GM04503 (cell line): ENCODE measurements at places on chromosomes 5 and 9.
A peak's percentile ranks its signal among the peaks of the same experiment; 100 is the strongest.

GRCh38 chr5:159161361-159162214 lies 47.8 kb downstream of the RNF145 start:
- DNase-seq, result no peak

DNA sequence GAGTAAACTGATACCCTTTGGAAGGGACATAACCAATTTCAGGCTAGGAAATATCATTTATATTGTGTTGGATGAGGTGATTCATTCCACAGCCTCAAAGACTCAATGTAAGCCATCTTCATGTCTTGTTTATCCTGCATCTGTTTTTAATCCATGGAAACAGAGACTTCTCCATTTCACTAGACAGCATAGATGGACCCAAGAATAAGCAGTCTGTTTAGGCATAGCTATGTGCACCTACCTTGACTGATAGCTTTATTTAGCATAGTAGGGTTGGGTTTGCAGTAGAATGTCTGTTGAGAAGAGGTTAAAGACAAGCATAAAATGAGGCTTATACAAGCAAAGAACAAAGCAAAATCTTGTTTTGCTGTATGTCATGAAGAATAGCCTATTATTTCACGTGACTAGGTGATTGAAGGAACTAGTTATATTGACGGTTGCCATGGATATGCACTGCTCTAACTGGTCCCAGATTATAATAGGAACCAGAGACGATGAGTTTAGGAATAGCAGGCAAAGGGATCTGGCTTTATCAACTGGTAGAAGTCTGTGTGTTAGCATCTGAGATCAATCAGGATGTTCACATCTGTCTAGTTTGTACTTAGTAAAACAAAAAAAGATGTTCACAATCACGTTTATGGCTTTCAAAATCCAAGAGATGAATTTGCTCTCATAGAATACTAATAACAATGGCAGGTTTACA lies 154.8 kb upstream of the KLF9 start:
- DNase-seq, result no peak

GRCh38 chr5:172632346-172633092 lies 8.5 kb upstream of the NEURL1B start:
- DNase-seq, result no peak

GRCh38 chr9:89635816-89636215 lies 31.0 kb downstream of the GADD45G start:
- no peak for DNase-seq

DNA sequence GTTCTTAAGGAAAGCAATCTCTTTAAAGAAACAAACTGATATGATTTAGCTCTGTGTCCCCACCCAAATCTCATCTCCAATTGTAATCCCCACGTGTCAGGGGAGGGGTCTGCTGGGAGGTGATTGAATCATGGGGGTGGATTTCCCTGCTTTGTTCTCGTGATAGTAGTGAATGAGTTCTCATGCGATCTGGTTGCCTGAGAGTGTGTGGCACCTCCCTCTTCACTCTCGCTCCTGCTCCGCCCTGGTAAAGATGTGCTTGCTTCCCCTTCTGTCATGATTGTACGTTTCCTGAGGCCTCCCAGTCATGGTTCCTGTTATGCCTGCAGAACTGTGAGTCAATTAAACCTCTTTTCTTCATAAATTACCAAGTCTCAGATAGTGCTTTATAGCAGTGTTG lies 412.7 kb upstream of the SMC2 start:
- no peak for DNase-seq

DNA sequence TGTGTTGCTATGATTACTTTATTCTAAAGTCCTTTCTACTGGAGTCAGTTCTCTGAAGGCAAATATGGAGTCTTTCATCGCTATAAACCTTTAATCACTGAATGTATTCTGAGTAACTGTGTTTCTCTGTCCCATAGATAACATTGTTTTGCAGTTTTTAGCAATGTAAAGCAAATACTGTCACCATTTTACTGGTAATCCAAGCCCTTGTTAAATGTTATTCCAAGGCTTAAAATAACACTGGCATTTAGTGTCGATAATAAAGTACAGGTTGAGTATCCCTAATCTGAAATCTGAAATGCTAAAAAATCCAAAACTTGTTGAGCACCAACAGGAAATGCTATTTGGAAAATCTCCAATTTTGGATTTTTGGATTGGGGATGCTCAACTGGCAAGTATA lies 24.6 kb downstream of the CCNH start:
- DNase-seq, result no peak

- DNase-seq, result no peak
Measured at GRCh38 chr5:176665517-176665916, 18.2 kb downstream of the TSPAN17 start.

DNA sequence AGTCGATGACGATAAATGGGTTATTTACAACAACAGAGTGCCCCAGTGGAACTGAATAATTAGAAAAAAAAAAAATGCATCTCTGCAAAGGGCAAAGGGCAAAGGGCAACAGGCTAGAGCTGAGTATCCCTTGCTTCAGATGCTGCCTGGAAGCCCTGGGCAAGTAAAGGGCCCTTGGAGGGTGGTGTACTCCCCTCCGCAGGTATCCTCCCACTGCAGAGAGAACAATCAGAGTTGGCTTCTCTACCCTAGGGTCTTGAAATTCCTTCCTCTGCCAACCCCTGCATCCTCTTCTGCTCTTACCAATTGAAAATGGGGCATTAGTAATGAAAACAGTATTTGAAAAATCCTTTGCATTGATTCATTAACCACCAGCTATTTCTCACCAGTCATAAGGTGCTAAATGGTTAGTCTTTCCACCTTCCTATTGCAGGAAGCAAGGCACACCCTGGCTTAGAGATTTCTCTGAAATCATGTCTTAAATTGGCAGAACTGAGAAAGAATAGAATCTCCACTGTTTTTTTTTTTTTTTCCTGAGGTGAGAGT lies 122.6 kb downstream of the SEMA6A start:
- DNase-seq, result no peak

GRCh38 chr5:154477382-154478223 lies 424 bp downstream of the HAND1 start:
- DNase-seq, result no peak

DNA sequence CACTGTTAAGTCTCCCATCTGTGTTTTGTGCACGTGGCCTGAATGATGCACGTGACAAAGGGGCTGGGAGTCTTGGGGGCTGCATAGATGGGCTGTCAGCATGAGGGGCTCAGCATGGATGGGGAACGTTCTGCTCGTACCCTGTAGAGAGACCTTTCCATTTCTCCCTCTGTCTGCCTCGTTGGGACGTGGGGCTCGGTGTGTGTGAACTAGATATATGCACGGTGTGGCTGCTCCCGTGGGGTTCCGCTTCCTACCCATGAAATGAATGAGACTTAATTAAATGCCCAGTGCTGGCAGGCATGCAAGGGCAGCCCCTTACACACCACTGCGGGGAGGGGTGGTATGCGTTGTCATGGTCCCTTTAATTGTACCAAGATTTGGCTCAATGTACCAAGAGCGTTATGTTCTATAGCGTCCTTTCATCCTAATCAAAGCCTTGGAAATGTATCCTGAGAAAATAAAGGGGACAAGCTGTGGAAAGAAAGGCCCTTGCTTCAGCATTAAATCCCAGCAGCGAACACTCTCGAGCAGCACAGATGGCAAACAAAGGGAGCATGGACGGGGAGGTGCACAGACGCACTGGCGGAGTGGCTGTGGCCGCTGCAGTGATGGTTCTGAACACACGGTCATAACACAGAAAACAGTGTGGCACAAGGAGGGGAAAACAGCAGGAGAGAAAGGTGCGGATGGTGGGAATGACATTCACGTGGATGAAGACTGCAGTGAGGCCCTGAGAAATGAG lies 66.8 kb downstream of the RASGEF1C start:
- no peak for DNase-seq

DNA sequence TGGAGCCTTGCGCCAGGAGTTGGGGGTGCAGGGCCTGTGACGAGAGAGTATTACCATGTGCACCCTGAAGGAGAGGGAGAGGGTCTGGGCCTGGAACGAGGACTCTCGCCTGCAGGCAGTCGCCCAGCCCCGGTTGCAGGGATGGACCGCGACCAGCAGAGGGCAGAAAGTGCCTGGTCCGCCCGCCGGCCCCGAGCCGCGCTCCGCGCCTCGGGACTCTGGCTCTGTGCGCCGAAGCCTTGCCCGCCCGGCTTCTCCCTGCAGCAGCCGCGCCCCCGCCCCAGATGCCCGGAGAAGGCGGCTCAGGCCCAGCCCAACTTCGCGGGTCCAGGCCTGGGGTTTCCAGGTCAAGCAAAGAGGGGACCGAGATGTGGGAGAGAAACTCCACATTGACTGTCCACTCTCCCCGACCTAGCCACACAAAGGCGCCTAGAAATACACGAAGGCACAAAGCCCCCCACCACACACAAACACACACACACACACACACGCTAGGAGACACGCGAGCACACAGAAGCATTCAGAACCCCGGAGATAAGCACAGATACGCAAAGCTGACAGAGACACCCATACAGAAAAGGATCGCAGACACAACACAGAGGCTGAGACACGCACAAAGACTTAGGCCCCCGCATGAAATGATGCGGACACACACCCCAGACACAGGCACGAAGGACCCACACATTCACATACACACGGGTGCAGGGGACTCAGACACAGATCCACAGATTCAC lies 2.0 kb upstream of the LMX1B start:
- DNase-seq, result no peak

DNA sequence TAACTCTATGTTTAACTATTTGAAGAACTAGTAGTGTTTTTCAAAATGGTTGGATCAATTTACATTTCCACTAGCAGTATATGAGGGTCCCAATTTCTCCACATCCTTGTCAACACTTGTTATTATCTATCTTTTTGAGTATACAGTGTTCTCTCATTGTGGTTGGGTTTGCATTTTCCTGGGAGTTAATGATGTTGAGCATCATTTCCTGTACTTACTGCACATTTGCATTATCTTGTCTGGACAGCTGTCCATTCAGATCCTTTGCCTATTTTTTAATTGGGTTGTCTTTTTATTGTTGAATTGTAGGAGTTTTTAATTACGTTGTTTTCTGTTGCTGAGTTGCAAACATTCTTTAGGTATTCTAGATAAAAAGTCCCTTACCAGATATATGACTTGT lies 103.4 kb upstream of the LRRTM2 start:
- DNase-seq, result no peak

DNA sequence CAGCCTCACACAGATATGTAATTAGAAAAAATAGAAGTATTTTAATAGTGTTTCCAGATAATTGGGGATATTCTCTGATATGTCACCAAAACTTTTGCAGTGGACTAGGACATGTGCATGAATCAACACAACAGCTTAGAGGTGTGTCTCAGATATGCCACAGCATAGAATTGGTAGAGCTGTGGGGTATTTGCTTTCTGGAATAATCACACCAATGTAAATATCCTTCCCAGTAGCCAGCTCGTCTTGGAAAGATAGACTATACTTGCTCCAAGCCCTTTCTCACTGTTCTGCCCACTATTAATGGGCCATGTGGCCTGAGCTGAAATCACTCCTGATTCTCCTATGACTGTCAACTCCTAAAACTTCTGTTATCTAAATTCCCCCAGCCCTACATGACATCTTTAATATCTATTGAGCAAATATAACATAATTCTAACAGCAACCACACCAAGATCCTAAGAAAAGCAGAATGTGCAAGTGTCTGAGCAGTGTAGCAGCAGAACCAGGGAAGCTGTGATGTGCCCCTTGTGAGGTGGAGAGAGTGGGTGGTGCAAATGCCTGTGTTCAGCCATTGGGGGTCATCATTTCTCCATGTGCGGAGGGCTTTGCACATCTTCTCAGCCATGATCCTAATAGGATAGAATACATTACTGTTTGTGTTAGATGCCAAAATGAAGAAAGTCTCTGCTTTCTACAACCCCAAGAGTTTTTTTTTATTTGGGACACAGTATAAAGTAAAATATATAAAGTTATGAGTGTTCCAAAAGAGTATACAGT lies 65.0 kb downstream of the MELK start:
- no peak for DNase-seq

GRCh38 chr5:58925627-58926540 lies 343.0 kb downstream of the RAB3C start:
- DNase-seq, result no peak

DNA sequence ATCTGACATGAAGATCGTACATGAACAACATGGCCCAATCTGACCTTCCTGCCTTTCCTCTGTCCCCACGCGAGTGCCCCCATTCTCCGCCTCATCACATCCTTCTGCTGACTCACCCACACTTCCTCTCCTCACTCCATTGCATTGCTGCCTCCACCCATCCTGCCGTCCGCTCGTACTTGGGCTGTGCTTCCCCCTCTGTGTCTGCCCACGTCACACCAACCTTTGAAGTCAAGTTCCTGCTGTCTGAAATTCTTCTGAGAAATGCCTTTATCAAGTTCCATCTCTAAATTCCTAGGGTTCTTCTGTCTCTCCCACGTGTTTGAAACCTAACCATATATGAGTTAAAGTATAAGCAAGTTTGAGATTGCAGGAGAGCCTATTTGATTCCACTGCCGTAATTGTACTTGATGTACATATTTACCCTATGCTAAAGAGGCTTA lies 18.0 kb upstream of the STARD4 start:
- DNase-seq, result no peak

GRCh38 chr5:142425286-142426065 lies 100.7 kb upstream of the SPRY4 start:
- DNase-seq, result peak; percentile 65

GRCh38 chr5:22541037-22541436 lies 312.1 kb downstream of the CDH12 start:
- DNase-seq, result no peak

GRCh38 chr9:95273369-95274022 lies 44.0 kb downstream of the FANCC start:
- no peak for DNase-seq

DNA sequence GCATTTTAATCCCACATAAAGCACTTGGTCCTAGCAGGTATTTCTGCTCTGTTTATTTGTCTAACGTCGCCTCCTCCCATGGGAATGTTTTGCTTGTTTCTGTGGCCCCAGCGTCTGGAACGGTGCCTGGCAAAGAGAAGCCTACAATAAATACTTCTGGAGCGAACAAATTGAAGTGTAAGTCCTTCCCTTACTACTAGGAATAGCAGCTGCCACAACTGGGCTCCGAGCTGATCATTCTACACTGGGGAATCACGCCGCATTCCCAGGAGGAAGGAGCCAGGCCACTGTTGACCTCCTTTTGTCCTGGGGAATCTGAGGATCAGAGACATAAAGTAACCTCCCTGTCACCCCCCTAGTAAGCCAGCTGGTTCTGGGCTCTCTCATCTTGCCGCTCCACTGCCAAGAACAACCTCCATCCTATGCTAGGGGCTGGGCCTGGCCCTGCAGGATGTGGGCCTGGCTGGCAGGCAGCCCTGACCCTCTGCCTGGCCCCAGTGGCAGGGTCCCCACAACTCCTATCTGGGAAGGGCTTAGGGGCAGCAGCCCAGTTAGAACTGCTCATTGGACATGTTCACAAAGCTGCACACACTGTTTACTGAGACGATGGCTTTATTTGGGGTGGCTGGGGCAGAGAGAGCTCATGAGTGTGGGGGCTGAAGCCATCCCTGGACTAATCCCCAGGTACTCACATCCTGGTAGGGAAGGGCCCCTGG lies 82.8 kb downstream of the GTF3C4 start:
- DNase-seq, result no peak

- DNase-seq, result no peak
Measured at GRCh38 chr9:105419816-105420597, 27.8 kb upstream of the FSD1L start.

DNA sequence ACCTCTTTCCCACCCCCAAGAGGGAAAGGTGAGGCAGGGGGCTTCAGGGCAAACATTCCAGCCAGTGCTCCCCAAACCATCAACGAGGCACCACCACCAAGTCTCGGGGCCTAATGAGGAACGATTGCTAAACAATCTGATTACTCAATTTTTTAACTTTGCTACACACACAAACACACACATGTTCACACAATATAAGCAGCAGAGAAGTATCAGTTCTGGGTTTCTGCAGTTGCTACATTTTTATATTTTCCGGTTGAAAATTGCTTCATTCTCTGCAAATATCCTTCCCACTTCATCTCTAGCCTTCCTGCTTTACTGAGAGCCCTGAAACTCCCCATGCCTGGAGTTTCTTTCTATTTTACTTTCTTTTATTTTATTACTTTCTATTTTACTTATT lies 60.2 kb downstream of the FEM1C start:
- no peak for DNase-seq
